ENCODE measurements at places on chromosomes 4 and X.

DNA sequence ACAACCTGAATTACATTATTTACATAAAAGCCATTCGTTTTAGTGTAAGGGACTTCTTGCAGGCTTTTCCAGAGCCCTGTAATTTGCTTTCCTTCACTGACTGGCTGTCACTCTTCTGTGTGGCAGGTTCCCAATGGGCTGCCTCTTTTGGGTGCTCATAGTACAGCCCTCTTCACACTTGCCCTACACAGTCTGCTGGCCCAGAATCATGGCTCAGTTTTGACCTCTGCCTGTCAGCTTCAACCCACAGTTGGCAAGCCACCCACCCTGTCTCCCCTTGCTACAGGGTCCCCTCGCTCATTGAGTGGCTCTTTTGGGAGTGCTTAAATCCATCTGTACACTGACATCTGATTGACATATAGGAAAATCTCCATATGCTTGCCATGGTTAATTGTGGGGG, 97.9 kb downstream of the GBA3 start:
- no peak overlapping the region for H3K27ac ChIP-seq
- H3K36me3 ChIP-seq: no peaks in the 10 kb centered on the region
- no peak for DNase-seq
- H3K4me1 ChIP-seq: no peaks in the 10 kb centered on the region

DNA sequence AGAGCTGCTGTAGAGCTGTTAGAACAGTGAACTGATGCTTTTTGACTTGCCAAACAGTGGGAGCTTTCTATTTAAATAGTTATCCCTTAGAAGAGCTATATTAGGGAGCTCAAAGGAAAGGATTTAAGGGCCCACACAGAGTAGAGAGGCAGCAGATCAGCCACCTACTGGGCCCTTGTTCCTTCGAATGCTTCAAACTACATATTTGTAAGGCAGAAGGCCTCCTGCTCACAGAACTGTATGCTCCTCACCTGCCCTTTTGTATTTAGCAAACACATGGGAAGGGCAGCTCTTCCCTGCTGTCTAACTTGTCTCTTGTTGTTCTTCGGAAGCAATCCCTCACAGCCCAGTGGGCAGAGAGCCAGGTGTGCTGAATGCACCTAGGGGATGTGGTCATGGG, 38.0 kb downstream of the IL1RAPL1 start:
- no peaks in the 10 kb centered on the region for H3K4me1 ChIP-seq
- H3K4me3 ChIP-seq: no peak overlapping the region
- no peaks in the 10 kb centered on the region for H3K27me3 ChIP-seq

DNA sequence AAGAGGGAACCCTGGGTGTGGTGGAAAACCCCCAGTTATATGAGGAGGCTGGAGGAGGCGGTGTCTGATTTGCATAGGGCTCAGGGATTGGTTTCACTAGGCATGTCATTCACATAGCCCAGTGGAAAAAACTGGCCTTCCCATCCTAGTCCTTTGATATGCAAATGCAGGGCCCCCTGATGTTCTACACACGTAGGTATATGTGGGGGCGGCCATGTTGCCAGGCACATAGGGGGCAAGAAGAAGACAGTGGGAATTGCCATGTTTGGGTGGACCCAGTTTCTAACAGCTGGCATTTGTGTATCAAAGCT, 34.0 kb upstream of the ENPP6 start:
- DNase-seq: no peak
- no peak overlapping the region for H3K4me3 ChIP-seq
- H3K4me1 ChIP-seq: no peaks in the 10 kb centered on the region

GRCh38 chrX:141185366-141185765, 8.4 kb upstream of the LDOC1 start:
- no peaks in the 10 kb centered on the region for H3K4me1 ChIP-seq
- H3K4me3 ChIP-seq: no peak overlapping the region
- no peak overlapping the region for H3K27ac ChIP-seq
- DNase-seq: no peak
- H3K36me3 ChIP-seq: no peaks in the 10 kb centered on the region

Data from GM12878 (cell line).